DMS 273 treated with DMSO at 0.1 percent for 48 hours (cell line): ENCODE measurements at places on chromosomes 6 and 20.

DNA sequence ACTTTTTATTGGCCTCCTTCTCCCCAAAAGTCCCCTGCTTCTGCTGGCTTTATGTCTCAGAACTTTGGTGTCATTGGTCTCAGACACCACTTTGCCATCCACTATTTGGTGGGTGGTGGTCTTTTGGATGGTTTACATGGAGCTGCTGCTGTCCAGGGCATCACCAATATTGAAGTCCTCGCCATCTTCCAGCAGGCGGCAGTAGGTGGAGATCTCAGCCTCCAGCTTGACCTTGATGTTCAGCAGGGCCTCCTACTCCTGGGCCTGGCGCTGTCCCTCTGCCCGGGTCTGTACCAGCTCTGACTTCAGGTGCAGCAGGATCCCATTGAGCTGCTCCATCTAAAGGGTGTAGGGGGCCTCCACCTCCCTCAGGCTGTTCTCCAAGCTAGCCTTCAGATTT, 148.4 kb upstream of the FOXA2 start:
- no peak for DNase-seq

DNA sequence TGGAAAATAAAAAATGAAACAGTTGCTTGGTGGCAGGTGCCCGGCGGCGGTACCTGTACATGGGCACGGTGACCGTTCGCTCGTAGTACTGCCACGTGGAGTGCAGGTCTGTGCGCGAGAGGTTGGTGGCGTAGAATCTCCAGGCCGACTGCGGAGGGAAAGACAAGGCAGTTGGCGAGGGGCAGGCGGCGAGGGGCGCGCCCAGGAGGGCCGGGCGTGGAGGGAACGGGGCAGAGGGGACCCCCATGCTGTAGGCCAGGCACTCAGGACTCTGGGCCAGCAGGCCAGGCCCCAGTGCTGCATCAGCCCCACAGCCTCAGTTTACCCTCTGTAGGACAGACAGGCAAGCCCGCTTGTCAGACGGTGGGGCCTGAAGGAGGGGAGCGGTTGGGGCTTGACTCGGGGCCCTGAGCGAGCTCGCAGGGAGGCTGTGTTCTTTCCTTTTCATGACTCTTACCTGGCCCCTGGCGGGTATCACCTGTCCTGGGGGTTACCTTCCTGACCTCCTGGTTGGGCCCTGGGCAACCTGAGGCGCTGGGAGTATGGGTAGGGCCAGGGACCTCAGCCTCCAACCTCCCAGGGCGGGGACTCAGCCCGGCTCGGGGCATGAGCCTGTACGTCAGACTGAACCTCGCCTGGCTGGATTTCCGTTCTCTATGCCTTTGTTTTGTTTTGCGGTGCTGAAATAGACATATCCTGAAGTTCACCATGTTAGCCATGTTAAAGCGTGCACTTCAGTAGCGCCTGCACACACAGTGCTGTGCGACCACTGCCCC, 38.5 kb downstream of the KCNQ2 start:
- no peak for DNase-seq

GRCh38 chr6:147201885-147202515, 2.2 kb upstream of the STXBP5 start:
- no peak for DNase-seq

- no peak for DNase-seq
Observed at GRCh38 chr6:109292420-109292819, 89.8 kb downstream of the CD164 start.

- no peak for DNase-seq
Observed at GRCh38 chr6:75503291-75503690, 9.7 kb upstream of the FILIP1 start.
